ENCODE measurements at places on chromosomes 3 and 15.

DNA sequence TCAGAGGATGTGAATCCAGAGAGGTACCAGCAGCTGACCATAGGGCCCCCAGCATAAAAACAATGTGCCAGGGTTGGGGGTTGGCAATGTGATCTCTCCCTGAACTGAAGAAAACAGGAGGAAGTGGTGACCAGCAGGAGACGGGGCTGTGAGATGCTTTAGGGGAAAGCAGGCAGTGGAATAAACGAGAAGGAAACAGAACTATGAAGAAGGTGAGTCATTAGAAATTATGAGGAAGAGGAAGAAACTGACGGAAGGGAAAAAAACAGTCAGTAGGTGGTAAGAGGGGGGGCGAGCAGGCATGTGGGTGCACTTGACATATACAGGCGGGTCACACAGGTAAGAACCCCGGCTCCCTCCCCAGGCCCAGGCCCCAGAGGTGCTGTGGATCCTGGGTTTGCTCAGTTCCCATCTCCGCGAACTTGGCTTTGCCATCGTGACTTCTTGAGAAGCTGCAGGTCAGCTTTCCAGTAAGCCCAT lies 42.2 kb upstream of the B3GNT5 start:
- DNase-seq, result no peak

DNA sequence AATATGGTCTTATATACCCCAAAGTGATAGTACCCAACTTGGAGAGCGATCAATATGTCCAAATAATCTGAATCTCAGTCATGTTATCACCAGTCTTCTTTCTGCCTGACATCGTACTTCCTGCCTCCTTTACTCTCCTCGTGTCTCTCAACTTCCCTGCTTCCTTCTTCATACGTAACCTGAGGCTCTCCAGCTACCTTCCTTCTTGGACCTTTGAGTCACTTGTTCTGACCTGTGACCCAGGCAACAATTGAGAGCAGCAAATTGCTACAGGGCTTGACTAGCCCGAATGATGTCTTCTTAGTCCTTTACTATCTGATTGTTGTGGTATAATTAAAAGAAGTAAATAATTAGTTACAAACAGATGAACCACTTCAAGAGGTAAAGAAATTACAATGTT lies 145.9 kb upstream of the MBNL1 start:
- DNase-seq, result no peak

DNA sequence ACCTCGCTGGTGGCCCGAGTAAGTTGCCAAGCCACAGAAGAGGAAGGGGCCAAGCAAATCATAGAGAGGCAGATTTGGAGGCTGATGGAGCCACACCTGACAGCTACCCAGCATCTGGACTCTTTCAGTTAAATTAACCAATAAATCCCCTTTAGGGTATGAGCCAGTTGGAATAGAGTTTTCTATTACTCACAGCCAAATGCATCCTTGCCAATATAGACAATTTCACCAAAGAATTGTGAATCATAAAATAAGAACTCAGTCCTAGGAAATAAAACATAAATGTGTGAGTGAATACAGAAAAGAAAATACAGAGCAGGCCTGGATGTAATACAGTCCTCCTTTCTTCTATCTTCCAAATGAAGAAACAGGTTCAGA lies 161.6 kb upstream of the ANKRD28 start:
- no peak for DNase-seq

GRCh38 chr15:55037071-55037470 lies 159.7 kb downstream of the RSL24D1 start:
- DNase-seq, result no peak

GRCh38 chr15:73602992-73603391 lies 30.2 kb downstream of the NPTN start:
- no peak for DNase-seq

DNA sequence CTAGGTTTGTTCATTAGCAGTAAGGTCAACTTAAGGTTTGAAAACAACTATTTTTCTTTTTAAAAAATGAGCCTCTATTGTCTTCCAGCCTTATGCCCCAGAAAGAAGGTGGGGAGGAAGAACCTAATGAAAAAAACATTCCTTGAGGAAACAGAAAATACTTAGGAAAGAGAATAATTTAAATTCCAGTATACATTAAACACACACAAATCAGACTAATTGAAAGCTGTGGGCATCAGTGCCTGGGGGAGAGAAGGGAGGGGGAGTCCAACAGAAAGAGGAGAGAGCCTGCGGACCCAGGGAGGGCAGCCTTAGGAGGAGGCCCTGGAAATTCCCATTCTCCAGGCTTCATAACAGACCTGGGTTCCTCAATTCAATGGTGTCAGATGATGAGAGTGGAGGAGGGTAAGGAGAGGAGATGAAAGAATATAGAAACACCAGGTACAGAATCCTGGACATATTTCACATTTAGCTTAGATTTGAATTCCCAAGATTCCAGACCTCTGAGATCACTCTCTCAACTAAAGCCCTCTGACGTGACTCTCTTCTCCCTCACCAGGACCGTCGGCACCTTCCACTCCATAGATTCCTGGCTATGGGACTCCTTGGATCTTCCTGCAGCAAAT lies 320.5 kb upstream of the UMPS start:
- DNase-seq, result no peak

- no peak for DNase-seq
Measured at GRCh38 chr15:67573194-67573593, 30.7 kb downstream of the MAP2K5 start.

DNA sequence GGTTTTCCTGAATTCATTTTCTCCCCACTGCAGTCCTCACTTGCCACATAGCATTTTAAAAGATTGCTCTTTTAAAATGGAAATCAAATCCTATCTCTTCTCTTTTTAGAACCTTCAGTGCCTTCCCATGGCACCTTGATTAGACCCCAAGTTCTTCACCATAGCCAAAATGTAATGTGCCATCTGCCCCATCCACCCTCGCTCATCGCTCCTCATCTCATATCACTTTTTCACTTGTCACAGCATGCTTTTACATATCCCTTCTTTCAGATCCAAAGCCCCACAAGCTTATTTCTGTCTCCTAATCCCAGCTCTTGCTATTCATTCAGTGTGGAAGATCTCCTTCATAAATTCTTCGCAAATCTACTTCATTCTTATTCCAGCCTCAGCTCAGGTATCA lies 161.7 kb downstream of the CD47 start:
- no peak for DNase-seq

DNA sequence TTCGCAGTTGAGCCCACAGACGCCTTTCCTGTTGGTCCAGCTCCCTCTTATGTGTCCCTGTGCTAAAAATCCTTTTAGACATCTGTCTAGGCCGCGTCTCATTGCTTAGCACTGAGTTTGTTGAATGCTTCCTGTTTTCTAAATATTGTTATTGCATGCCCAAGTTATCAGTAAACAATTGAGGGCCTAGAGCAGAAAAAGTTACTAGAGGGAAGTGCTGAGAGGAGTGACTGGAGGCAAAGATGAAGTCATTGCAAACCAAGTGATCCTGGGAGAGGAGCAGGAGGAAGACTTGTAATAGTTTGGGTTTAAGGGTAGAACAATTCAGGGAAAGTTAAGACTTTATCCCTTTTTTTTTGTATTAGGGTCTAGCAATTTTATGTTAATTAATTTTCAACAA lies 88.1 kb downstream of the DCUN1D1 start:
- DNase-seq, result no peak

DNA sequence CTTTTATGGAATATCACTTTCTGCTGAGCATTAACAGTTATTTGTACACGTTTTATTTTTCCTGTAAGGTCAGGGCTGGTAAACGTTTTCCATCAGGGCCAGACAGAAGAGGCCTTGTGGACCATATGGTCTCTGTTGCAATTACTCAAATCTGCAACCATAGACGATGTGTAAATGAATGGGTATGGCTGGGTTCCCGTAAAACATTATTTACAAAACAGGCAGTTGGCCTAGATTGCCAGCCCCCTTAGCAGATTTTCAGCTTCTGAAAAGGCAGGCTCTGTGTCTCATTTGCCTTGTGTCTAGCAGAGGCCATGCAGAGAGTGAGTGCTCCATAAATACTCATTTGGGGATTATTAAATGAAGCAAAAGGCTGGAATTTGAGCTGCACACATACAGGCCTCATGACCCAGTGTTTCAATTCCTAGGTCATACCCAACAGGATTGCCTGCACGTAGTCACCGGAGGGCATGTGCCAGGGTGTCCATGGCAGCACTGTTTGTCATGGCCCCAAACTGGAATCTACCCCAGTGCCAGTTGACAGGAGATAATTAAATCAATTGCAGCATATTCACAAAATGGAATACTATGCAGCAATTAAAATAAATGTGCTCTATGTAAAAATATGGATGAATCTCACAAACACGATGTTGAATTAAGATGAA lies 51.3 kb downstream of the GPD1L start:
- no peak for DNase-seq

- DNase-seq, result peak; percentile 92
Measured at GRCh38 chr3:126180477-126181397, at the start of gene ALDH1L1. Gene ALDH1L1 (minus strand): TSS chr3:126180586. CDS start chr3:126160979, 19,607 bp downstream.

- no peak for DNase-seq
Measured at GRCh38 chr15:33113666-33114373, 80.7 kb downstream of the FMN1 start.

- no peak for DNase-seq
Measured at GRCh38 chr3:40021338-40021737, 211.9 kb downstream of the MYRIP start.

DNA sequence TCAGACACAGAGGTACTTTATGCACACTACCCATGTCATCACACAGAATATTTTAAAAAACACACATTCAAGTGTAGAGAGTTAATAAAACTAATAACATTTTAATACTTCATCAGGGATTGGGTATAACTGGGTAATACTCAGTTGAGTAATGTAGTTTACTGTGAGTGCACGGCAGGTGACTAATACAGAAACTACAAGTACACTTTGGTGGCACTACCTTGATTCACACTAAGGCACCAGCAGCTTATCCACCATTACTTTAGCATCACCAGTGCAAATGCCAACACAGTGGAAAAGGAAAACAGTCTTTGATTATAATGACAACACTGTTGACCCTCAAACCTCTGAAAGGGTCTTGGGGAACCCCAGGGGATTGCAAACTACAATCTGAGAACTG lies 33.6 kb downstream of the ZNF280D start:
- no peak for DNase-seq

GRCh38 chr3:58043933-58044332 lies 35.7 kb downstream of the FLNB start:
- no peak for DNase-seq

DNA sequence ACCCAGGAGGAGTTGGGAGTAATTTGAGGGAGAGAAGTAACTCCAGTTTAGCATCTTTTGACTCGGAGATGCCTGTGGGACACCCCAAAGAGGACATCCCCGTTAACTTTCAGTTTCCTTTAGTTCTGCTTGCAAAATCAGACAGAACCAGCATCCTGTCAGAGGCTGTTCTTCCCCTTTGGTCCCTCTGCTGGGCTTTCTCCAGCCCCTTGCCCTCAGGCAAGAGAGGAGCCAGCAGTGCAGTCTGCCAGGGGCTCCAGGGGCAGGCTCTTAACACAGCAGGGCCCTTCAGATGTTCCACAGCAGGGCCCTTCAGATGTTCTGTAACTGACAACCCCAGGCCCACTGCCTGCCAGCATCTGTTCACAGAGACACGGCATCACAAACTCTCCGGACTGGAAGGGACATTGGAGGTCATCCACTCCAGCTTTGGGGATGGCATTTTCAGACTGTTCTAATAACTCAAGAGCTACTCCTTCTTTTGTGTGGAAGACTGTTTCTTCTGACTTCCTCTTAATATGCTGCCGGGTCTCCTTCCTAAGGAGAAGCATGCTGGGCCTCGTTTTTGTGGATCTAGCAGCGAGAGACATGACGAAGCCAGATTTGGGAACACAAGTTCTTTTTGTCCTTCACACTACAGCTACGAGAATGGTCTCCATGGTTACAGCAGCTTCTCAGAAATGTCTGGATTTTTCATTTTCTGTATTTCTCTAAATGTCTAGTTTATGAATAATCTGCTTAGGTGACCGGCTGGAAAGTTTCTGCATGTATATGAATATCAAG lies 51.9 kb downstream of the KY start:
- DNase-seq, result no peak

DNA sequence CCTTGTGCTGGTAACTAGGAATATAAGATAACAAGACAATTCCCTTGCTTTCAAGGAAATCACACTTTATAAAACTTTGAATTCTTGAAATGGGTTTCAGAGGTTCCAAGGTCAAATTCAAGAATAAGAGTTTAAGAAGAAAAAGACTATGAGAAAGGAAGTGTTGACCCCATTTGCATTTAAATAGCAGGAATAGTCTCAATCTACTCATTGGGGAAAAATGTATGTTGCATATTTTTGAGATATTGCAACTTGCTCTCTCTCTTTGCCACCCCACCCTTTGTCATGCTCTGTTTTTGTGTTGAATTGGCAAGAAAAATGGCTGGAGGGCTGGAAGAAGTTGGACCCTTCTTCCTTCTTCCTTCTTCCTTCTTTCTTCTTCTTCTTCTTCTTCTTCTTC lies 699.2 kb downstream of the TUSC7 start:
- DNase-seq, result no peak

DNA sequence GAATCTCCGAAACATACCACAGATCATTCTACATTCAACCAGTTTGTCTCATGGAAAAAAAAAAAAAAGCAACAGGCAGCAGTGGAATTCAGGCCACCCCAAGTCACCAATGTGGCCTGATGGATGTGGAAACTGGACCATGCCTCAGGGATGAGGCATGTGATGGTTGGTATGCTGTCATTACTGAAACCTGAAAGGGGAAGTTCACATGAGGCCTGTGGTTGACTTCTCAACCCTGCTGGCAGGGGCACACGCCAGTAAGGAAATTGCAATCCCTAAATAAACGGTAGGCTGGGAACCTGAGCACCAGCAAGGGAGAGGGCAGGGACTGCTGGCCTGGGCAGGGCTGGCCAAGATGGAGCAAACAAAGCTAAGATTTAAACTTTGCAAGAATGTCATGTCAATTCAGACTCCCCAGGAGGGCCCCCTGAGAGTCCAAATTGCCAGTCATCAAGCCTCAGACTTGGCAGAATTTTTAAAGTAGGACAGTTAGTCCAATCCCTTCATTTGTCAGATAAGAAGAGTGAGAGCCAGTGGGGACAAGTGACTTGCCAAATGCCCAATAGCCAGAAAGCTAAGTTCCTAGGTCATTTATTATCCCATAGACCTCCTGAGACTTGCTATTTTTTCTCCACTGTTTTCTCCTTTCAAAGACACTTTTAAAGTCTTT lies 310.4 kb downstream of the ERC2 start:
- no peak for DNase-seq

- no peak for DNase-seq
Measured at GRCh38 chr15:38455092-38455491, 1.2 kb downstream of the FAM98B start.

DNA sequence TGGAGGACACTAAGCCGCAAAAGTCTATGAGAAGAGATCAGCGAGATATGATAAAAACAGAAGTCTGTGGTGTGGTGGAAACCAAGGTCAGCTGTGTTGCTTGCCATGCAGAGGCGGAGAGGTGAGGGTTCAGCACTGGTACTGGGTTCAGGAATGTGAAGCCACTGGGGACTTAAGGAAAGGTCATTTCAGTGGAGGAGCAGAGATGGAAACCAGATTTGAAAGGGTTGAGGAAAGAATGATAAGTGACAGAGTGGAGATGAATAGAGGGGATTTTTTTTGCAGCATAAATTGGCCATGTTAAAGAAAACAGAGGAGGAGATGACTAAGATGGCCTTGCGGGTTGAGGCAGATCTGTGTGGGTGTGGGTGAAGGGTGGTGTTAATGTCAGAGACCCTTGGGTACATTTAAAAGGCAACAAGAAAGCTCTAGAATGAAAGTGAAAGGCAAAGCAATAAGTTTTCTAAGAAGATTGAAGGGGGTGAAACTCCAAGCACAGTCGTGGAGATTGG lies 265.5 kb downstream of the ADAMTSL3 start:
- DNase-seq, result no peak

Data from ovary (tissue), 10 donors.